ENCODE measurements at places on chromosomes 7 and 10.
A peak's percentile ranks its signal among the peaks of the same experiment; 100 is the strongest.

- DNase-seq, result no peak
These were observed 27.5 kb downstream of the ADD3 start for GRCh38 chr10:110035070-110035921.

- DNase-seq, result no peak
These were observed 175.8 kb downstream of the TCERG1L start for GRCh38 chr10:131135716-131136115.

DNA sequence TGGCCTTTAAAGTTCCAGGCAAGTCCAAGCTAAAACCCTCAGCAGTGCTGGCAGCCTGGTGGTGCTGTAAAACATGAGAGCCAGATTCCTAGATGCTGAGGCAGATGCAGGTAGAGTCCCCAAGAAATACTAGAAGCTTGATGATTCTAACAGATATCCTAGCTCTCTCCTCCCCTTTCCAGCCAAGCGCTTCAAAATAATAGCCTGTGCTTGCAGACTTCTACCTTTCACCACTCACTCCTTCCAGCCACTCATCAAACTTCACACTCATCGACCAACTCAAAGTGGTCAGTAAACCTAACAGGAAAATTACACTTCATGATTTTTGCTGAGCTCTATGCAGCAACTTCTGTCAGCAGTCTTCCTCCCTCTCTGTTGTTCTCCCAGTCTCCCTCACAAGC lies 50.2 kb downstream of the LMBR1 start:
- no peak for DNase-seq

DNA sequence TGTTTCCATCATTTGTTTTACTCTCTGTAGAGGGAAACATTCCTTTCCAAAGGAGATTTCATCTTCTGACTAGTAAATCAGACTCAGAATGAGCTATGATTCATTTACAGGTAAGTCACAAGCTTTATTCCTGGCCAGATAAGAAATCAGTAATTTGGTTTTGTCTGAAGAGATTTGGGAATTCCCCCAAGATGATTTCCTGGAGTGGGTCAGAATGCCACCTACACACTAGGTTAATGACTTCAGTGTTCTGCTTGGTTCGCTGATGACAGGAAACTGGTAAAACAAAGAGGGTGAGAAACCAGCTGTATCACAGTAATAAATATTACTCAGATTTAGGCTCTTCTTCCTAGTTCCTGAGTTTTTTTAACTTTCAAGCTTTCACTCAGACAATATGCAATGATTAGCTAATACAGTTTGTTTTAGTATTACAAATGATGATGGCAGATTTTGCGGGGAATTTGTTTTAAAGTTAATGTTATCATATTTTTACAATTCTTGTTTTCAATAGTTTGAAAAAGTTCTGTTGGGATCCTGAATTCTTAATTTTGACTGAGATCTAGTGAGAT lies 8.3 kb upstream of the ASZ1 start:
- DNase-seq, result no peak

- DNase-seq, result no peak
These were observed 133.6 kb upstream of the ASAH2 start for GRCh38 chr10:50384898-50385297.

- no peak for DNase-seq
These were observed 203.0 kb upstream of the HDAC9 start for GRCh38 chr7:18292584-18292983.

DNA sequence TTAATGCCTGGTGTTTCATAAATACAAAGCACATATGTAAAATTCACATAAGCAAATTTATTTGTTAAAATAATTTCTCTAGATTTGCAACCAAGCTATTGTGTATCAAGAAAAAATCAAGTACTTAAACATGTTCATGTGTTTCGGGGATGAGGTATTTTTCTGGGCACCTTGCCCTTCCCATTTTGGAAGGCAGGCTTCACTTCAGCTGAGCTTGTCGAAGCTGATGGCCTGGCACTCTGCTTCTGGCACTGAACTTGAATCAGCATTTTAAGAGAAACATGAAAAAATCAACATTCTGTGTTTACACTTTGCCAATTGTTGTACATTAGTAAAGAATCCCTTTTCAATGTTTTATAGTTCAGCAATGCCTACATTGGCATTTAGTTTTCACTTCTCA lies 179.1 kb upstream of the STEAP4 start:
- no peak for DNase-seq

DNA sequence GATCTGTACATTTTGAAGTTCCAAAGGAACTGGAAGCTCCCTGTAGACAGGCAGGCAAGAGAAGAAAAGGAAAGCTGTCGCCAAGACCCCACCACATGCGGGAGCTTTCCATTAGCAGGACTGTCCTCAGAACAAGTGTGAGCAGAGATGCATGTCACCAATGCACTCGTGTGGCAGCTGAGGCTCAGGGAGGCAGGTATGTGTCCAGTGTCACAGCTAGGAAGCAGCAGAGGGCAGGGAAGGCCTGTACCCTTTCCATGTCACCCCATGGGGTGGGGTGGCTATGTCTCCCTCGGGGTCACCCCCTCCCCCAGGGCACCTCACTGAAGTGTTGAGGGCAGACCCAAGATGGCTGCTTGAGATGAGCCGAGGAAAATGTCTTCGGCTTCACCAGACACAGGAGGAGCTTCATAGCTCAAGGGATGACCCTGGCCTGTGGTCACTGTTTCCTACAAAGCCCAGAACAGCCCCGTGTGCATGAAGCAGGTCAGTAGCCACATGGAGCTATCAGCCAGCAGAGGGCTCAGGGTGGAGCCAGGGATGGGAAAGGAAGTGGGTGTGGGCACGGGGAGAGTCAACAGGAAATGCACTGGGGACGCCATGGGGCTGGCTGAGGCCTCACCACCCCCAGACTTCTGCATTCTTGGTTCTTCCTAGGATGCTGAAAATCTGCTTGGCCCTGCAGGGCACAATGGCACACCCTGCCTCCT lies 96.6 kb downstream of the FAM53B start:
- peak; percentile 57 for DNase-seq

DNA sequence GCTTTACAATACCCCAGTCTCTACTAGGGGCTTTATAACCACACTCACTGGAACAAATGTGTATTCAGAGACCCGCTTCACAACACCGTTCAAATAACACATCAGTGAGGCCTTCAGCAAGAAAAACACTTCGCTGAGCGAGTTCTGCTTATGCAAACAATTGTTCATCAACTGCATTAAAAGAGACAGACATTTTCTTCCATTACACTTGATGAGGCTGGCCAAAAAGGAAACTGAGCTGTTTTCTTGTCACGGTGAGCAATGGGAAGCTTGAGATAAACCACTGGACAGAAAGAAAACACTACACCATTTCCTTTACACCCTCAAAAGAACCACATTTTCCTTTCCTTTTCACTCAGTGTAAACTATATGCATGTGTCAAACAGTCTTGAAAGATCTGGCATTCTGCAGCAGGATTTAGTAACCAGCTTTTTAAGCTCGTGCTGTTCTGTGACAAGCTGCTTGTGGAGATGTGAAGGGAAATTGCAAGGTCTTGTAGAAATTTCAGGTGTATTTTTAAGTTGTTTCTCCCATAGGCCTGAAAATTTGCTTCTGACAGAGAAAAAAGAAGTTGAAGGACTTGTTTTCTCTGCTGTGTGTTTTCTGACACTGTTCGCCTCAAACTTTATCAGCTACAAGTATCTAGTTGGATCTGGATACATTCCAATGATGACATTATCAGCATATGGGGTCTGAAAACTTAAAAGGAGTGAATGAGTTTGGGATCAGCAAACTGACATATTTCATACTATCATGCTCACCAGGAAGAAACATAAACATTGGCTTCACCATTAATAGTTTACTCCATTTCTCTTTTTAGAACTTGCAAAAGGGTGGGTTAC lies 693.1 kb downstream of the PARD3 start:
- no peak for DNase-seq

DNA sequence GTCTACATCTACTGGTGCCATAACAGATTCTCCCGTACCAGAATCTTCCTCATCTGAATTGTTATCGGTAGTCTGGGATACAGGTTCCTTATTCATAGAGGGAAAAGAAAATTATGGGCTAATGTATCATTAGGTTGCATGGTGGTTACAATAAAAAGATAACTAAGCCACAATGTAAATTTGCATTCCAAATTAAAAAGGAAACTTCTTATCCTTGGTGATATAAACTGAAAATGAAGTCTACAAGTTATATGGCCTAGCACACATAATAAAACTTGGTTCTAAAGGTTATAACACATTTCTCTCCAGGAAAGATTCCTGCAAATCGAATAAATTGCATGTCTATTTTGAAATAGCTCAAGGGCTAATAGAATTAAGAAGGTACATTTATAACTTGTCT lies 24.5 kb downstream of the NUDT13 start:
- no peak for DNase-seq

DNA sequence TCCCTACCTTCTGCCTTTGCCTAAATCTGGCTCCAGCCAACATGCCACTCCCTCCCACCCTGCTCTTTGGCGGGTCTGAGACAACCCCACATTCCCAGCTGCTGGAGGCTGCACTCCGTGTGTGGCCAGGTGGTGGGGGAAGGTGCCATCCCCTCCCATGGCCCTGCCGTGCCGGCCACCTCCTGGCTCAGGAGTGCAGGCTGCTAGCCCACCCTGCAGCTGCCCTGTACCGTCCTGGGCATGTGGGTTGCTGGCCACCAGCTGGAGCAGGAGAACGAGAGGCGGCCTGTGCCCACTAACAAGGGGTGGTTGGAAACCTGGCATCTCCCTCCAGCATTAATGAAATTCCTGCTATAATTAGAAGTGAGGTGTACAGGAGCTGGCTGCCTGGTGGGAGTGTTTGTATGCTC lies 97.6 kb downstream of the ZMIZ1 start:
- DNase-seq, result no peak

GRCh38 chr10:45673074-45673648 lies 589 bp upstream of the ZFAND4 start:
- DNase-seq, result no peak

- DNase-seq, result no peak
These were observed 131.2 kb downstream of the HDAC9 start for GRCh38 chr7:18626717-18627116.

DNA sequence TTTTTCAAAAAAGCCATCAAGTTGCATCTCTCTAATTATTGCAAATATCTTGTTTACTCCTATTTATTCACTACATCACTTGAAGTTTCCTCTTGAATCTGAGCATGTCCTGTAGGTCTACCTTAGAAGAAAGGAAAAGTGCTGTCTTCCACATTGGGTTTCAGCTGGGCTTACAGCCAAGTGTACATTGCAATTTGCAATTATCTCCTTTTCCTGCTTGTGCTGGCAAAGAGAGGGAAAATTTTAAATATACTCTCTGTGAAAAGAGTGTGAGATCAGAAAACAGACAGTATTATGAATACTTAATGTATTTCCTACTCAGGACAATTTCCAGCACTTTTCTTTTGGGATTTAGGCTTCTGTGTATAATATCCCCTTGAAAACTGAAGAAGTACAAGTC lies 839.7 kb downstream of the CNTNAP2 start:
- DNase-seq, result no peak

DNA sequence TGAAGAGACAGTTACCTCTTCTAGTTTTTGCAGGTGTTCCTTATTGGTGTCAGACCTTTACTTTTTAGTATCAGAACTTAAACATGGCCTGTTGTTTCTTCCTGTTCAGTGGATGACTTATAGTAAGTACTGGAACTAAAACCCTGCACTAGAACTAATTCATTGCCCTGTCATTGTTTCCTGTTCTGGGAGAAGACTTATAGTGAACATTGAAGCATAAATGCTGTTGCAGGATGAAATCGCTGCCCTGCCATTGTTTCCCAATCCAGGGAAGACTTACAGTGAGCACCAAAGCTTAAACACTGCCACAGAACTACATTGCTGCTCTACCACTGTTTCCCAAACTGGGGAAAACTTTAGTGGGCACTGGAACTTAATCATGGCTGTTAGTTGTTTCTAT lies 13.1 kb downstream of the IPMK start:
- no peak for DNase-seq

GRCh38 chr7:102872460-102872859 lies 40.3 kb upstream of the LRRC17 start:
- DNase-seq, result no peak

Measured in stimulated activated CD4-positive, alpha-beta T cell treated with anti-CD3 and anti-CD28 coated beads, Interleukin-12 subunit alpha, Interleukin-12 subunit beta, amount 100 ng/mL, for 24 hours (primary cell).